ENCODE measurements at places on chromosomes 2 and 18.

DNA sequence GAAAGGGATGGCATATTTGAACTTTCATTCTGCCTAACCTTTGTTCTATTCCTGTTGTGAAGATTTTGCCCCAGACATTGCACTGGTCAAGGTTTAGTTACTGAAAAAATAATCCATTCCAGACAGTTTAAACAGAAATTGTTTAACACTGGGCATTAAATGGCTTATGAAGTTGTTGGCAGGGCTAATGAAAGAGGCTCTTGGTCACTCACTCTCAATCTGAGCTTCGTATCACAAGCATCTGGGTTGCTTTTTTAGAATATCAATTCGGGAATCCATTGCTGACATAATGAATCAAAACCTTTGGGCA is 8.0 kb upstream of the ACYP2 start:
- DNase-seq, result no peak

DNA sequence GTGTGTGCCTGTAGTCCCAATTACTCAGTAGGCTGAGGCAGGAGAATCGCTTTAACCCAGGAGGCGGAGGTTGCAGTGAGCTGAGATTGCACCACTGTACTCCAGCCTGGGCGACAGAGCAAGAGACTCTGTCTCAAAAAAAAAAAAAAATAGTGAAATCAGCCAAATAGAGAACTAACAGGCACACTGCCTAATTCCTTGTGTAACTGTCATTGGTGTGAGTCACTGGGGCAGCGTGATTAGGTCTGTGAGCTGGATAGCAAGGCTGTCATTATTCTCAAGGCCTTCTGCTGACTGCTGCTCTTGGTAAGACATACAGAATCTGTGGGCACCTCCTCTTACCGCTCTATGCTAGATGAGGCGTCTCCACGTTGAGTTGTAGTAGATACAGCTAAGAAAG is 270.3 kb downstream of the NEDD4L start:
- DNase-seq, result peak; percentile 68

DNA sequence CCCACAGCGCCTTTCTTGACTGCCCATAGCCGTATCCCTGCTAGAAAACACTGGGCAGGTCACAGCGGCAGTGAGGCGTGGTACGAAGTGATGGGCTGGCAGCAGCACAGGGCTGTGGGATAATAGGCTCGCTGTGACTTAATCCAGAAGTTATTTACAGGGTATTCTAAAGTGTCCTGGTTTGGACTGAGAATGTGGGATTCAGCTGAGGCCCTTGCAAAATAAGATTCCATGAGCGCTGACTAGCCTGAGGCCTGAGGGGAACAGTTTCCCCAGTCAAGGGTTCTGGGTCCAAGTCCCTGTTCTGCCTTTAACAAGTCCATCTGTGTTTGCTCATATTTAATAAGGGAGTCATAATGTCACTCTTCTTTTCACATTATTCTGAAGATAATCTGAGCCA is 34.6 kb downstream of the SETBP1 start:
- peak; percentile 66 for DNase-seq

- DNase-seq, result peak; percentile 90
Observed at GRCh38 chr18:48106976-48107781, 176.7 kb upstream of the SMAD2 start.

DNA sequence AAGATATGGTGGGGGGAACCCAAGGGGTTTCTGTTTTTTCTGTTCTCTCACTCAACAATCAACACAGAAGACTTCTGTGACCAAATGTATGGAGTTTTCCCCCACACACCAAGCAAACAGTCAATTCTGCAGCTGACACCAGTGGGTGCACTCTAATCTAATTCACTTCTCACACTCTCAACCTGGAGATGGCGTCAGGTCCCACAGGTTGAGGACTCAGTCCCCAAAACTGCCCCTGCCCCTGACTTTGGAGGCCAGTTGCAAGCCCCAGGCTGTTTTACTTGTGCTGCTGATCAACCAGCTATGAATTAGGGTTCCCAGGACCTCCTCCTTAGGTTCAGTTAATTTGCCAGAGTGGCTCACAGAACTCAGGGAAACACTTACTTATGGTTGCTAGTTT is 6.2 kb downstream of the RNU2-63P start:
- no peak for DNase-seq

DNA sequence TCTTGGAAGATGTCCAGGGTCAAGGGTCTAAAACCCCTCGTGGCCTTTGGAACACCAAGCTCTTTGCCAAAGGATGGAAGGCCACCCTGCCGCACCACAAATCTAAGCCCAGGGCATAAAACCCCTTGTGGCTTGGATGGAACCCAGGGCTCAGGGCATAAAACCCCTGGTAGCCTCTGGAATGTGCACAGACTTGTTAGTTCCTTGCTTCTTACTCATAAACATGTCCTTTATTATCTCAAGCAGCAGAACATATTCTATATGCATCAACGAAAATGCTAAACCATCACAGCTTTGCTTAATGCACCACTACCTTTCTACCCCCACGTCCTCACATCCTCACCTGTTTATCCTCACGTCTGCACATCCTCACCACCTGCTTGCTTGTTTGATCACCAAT is 998.0 kb downstream of the DSC3 start:
- no peak for DNase-seq

- no peak for DNase-seq
Observed at GRCh38 chr18:73791081-73791480, 356.6 kb downstream of the FBXO15 start.

DNA sequence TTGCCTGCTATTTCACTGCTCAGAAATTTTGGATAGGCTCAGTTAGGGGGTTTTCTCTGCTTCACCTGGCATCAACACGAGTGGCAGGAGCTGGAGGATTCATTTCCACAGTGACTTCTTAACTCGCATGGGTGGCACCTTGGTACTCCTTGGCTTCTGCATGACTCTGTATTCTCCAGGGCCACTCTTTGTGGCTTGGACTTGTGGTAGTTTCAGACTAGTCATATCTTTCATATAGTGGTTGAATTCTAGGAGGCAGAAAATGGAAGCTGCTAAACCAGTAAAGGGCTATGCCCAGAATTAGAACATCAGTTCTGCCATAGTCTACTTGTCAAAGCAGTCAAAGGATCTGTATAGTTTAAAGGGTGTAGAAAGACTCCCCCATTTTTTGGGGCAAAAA is 6.8 kb downstream of the MAIP1 start:
- DNase-seq, result no peak

- DNase-seq, result peak; percentile 89
Observed at GRCh38 chr18:63207143-63207790, 112.3 kb downstream of the BCL2 start.

DNA sequence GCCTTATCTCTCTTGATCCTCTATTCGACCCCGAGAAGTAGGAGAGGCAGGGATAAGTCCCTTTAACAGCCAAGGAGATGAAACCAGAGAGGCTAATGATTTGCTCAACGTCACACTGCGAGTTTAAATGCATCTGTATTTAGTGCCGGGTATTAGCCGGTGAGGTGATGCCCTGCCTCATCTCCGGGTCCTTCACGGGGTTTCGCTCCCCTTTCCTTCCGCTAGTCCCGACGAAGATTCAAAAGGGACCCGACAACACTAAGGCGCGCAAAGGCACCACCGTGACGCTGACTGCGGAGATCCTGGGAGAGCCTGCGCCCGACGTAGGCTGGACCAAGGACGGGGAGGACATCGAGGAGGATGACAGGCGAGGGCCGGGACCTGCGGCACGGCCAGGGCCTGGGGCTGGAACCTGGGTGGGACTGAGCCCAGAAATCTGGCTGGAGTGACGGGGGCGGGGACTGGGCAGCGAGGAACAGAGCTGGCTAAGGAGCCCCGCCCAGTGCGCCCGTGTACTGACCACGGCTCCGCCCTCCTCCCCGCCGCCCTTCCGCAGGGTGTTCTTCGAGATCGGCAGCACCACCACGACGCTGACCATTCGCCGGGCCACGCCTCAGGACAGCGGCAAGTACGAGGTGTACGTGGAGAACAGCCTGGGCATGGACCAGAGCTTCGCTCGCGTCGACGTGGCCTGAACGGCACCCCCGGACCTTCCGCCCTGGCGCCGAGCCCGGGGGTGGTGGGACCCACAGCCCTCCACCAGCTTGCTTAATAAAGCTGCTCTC is 1.0 kb upstream of the GMPPA start:
- peak; percentile 40 for DNase-seq

DNA sequence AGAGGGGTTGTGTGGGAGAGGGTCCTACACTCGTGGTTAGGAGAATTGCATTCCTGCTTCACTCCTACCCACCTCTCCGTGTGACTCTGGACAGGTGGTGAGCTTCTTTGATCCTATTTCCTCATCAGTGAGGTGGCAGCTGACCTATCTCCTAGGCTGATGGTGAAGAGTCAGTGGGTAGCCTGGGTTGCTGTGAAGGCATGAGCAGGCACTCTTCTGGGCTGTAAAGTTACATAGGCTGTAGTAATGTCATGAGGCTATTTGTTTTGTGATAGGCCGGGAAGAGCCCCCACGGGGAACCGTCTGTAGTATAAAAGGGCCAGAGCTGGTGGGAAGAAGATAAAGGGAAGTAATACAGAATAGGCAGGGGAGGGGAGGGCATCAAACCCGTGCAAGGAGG is 83.8 kb downstream of the TMEM247 start:
- DNase-seq, result no peak

GRCh38 chr2:43455731-43456642 is 139.9 kb downstream of the THADA start:
- no peak for DNase-seq

DNA sequence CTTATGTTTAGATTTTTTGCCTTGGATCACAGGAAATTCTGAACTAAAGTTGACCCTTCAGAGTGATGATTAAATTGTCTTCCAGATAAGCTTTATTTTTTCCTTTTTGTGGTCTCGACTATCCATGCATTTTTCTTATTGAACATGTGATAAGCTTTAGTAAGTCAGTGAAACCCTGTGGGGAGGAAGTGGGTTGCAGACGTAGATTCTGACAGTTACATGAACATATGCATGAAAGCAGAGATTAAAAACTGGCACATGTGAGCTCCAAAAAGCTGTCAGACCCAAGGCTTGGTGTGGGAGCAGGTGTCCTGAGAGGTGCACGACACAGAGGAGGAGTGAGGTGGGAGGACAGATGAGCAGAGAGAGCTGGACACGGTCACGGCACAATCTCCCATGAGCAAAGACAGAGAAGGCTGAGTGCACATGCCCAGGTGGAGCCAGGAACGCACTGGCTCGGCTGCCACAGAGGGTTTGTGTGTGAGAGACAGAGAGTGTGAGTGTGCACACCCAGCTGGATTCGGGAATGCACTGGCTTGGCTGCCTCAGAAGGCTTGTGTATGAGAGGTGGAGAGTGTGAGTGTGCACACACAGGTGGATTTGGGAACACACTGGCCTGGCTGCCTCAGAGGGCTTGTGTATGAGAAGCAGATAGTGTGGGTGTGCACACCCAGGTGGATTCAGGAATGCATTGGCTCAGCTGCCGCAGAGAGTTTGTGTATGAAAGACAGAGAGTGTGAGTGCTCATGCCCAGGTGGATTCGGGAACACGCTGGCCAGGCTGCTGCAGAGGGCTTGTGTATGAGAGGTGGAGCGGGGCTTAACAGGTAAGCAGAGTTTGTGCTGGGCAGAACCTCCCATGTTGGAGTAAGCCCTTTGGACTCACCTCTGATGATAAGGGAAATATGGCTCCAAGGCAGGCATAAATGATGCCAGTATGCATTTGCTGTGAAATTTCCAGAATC is 849.1 kb upstream of the SALL3 start:
- DNase-seq, result no peak

- DNase-seq, result no peak
Observed at GRCh38 chr2:42537493-42537892, 30.9 kb upstream of the MTA3 start.

DNA sequence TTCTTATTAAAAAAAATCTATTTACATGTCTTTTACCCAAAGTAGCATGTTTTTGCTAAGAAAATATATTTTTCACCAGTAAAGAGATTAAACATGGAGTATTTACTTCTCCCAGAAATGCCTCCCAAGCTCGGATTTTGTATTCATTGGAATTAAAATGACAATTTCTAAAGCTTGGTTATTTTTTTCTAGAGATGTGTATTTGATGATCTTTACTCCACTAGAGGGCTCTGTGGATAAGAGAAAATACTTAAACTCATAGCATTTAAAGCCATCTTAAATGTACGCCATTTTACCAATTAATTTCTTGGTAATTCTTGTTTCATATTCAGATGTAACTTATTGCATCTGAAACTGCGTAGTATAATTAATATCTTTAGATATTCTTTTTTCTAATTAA is 461.4 kb downstream of the GALR1 start:
- DNase-seq, result peak; percentile 33

GRCh38 chr2:37921781-37922180 is 3.3 kb upstream of the RMDN2 start:
- DNase-seq, result no peak

GRCh38 chr2:219687882-219688559 is 60.6 kb downstream of the SLC4A3 start:
- DNase-seq, result no peak

GRCh38 chr2:66438891-66439811 is 4.2 kb downstream of the MEIS1 start:
- peak; percentile 60 for DNase-seq

- DNase-seq, result no peak
Observed at GRCh38 chr2:235688511-235689426, 194.9 kb downstream of the AGAP1 start.

GRCh38 chr18:23998820-23999219 is 15.7 kb upstream of the TTC39C start:
- peak; percentile 100 for DNase-seq
